ENCODE measurements at places on chromosomes 1 and 21. TPM values are rescaled to one million over a fixed set of nuclear protein-coding genes. Genes with fewer than 3 reads are reported as not detected.

The AQP10 gene
- 3.0 TPM for polyA plus RNA-seq

DNA sequence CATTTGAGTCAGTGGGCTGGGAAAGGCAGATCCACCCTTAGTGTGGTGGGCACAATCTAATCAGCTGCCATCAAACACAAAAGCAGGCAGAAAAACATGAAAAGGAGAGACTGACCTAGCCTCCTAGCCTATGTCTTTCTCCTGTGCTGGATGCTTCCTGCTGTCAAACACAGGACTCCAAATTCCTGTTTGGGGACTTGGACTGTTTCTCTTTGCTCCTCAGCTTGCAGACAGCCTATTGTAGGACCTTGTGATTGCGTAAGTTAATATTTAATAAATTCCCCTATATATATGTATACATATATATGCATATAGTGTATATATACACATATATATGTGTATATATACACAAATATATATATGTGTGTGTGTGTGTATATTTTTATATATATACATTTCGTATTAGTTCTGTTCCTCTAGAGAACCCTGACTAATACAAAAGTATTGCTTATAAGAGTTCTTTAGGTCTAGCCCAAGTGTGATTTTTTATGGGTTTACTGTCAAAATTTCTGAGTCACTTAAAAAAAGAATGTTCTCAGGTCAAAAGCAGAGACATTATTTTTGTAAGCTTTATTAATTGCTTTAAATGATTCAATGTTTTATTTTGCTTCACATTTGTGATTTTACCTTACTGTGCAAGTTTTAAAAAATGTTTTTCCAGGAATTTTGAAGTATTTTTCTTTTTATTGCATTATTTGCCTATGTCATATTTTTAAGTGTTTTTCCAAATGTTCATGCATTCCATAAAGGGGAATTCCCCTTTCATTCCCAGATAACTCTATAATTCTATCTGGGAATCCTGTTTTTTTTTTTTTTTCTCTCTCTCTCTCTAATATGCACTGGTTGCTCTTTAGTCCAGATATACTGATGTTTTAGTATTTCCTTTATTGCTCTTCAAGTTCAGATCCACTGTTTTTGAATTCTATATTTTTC is 92.1 kb upstream of the ADAMTS5 start:
- DNase-seq = no peak

DNA sequence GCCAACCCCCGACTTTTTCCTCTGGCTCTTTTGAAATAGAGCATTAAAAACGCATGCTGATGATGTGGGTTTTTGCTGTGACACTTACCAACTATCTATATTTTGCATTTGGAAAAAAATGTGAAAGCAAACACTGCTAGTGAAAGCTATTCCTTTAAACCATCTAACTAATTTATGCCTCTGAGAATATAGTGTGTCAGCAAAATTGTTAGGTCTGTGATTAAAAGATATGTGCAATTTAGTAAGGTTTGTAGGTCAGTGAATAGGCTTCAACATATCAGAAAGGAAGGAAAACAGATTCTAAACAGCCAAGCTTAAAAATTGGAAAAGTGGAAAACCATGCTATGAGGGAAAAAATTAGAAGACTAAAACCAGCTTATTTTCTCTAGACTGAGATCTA is 1929.3 kb downstream of the NCAM2 start:
- DNase-seq = no peak

DNA sequence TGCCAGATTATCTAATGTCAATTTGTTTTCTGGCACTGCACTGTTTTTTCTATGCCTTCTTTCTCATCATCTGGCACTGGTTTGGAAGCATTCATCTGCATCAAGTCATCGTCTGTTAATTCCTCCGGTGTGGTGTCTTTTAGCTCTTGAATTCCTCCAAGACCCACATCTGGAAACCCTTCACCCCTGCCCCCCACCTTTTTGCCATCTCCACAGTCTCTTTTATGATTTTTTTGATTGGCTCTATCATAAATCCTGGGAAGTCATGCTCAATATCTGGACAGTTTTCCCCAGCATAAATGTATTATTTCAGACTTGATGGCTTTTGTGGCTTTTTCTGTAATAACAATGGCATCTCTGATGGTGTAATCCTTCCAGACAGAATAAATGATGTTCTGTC is 10.4 kb upstream of the KCNK1 start:
- no peak for DNase-seq

DNA sequence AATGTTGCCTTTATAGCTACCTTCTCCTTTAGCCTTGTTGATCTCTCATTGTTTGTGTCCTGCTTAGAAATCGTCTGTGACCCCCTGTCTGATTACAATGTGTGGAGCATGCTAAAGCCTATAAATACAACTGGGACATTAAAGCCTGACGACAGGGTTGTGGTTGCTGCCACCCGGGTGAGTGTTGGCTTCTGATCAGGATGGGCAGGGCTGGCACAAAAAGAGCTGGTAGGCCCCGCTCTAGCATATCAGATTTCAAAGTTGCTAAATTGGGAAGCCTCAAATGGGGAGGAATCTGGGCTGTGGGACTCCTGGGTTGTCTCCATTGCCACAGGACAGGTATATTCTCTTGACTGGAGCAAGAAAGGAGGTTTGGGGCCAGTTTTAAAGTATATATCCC is 8.4 kb downstream of the NCSTN start:
- no peak for DNase-seq

The BCAS2 gene
- 58.0 TPM for polyA plus RNA-seq

GRCh38 chr1:96880626-96881025 is 159.0 kb downstream of the PTBP2 start:
- no peak for DNase-seq

The SLC19A2 gene
- polyA plus RNA-seq = 16.3 TPM

- DNase-seq = no peak
These were observed 205.8 kb downstream of the SLC45A1 start for GRCh38 chr1:8523666-8524206.

DNA sequence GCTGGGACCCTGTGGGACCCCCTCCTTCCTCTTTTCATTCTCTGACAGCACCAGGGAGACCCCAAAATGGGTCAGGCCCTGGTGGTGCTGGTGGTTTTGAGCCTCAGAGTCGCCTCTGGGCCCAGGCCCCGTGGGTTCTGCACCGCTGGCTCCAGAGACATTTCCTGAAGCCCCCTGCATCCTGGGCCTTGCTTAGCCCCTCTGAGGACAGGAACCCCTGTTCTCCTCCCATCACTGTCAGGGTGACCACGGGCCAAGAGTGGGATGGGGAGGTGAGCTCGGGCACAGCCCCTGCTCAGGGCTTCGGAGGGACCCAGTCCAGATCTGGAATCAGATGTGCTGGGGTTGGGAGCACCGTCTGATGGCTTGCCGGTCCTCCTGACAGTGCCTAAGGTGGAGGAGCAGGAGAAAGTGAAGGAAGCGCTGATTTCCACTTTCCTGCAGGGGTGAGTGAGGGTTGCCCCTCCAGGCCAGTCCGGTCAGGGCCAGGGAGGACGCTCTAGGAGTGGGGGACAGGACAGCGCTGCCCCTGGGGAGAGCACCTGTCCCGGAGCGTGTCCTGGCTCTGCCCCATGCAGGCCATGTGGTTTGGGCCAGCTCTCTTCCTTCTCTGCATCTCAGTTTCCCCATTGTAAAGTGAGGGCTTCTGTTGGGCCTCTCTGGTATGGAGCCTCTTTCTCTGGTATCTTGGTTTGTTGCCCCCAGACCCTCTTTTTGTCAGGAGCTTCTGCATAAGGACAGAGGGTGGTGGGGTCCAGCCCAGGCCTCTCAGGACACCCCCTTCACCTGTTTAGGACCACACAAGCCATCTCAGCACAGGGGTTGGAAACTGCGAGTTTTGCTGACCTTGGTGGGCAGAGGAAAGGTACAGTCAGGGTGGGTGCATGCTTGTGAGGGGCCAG is 71.0 kb downstream of the TRIM11 start:
- no peak for DNase-seq

The TBX19 gene
- polyA plus RNA-seq = 1.1 TPM

DNA sequence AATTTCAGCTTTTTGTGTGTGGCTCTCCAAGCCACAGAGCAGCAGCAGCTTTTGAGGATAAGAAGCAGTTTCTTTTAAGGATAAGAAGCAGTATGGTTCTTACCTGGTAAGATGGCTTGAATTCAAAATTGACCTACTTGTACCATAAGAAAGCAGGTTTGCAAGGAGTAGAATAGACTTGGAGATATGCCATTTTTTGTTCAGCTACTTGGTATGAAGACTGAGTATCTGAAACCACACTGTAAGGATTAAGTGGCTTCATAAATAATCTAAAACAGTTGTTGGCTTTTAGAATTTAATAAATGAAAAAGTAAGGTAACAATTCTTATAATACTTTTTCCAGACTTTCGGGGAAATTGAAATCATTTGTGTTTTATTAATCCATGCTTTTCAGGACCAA is 74.2 kb downstream of the ATF6 start:
- no peak for DNase-seq
